ENCODE measurements at places on chromosomes 5 and 9. TPM values are rescaled to one million over a fixed set of nuclear protein-coding genes. Genes with fewer than 3 reads are reported as not detected.

TERT gene
- not detected for total RNA-seq

PTGES gene
- total RNA-seq, result 2.1 TPM

DNA sequence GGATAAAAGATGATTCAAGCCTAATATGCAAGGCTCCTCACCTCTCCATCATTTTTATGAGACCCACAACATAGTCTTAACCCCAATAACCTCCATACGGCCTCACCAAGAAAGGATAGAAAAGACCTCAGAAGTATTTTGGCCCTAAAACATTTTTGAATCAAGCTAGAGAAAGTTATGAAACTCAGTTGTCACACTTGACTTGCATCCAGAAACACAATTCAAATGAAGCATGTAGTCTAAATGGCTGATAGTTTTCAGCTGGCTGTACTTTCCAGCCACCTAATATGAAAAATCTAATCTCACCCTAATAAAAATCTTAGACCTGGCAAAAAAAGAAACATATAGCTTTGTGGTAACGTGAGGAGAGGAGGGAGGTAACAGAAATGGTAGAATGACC lies 116.1 kb downstream of the ARL15 start:
- no peaks in the 10 kb centered on the region for H3K4me1 ChIP-seq
- H3K27me3 ChIP-seq, result no peaks in the 10 kb centered on the region
- no peak overlapping the region for H3K27ac ChIP-seq
- no peak for DNase-seq
- H3K4me3 ChIP-seq, result no peak overlapping the region

DNA sequence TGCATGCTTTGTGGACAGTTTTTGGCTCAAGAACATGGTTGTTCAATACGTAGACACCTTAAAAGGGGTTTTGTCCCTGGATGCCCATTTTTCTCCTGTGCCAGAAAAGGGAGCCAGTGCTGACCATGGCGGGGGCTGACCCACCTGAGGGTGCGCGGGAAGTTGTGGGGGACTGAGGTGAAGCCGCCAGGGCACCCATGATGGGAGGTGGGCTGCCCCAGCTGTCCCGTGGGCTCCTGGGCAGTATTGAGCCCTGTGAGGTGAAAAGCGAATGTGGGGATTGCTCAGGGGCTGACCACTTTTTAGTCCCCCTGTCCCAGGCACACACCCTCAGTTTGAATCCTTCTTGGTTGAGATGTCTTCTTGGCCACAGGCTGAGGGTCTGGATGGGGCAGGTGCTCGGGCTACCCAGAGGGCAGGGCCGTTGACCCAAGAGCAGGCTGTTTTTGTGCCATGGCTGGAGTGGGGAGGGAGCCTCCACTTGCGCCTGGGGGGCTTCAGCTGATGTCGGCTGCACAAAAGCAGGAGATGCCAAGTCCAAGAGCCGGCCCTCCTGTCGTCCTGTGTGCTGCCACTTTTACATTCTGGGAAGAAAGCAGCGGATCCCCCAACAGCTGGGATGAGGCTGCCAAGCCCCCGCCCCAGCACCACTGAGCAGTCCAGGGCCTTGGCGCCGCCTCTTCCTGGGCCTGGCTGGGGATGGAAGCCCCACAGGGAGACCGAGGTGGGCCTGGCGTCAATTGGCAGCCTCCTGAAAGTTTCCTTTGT lies 120.1 kb downstream of the WNK2 start:
- no peaks in the 10 kb centered on the region for H3K36me3 ChIP-seq
- no peak overlapping the region for H3K27ac ChIP-seq
- H3K4me3 ChIP-seq, result no peak overlapping the region
- no peaks in the 10 kb centered on the region for H3K27me3 ChIP-seq

GRCh38 chr9:108325406-108325805 lies 530.4 kb downstream of the ACTL7B start:
- no peak overlapping the region for H3K4me3 ChIP-seq
- no peaks in the 10 kb centered on the region for H3K36me3 ChIP-seq
- H3K27me3 ChIP-seq, result no peaks in the 10 kb centered on the region
- H3K4me1 ChIP-seq, result no peaks in the 10 kb centered on the region

- H3K4me1 ChIP-seq, result peaks cover 6% of the 10 kb centered on the region
- no peaks in the 10 kb centered on the region for H3K27me3 ChIP-seq
- no peak overlapping the region for H3K27ac ChIP-seq
- no peak overlapping the region for H3K4me3 ChIP-seq
Observed at GRCh38 chr5:146796911-146797310, 81.6 kb downstream of the PPP2R2B start.

DNA sequence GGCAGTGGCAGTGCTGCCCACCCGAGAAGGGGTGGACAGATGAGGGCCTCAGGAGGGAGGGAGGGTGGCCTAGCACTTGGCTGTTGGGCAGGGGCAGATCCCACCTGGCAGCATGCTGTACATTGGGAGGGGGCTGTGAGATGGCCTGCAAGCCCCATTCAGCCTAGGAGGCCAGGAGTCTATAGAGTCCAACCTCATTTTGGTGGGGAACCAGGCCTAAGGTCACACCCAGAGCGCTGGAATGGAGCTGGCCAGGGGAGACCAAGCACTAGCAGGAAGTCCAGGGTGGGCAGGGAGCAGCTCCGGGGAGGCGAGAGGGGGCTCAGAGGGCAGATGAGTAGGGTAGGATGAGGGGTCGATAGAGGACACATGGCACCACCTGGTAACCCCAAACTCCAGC lies 22.9 kb downstream of the TRIM14 start:
- no peak overlapping the region for H3K4me3 ChIP-seq
- H3K27me3 ChIP-seq, result no peaks in the 10 kb centered on the region
- no peak overlapping the region for H3K27ac ChIP-seq
- no peaks in the 10 kb centered on the region for H3K4me1 ChIP-seq
- H3K36me3 ChIP-seq, result peaks cover 3% of the 10 kb centered on the region

DNA sequence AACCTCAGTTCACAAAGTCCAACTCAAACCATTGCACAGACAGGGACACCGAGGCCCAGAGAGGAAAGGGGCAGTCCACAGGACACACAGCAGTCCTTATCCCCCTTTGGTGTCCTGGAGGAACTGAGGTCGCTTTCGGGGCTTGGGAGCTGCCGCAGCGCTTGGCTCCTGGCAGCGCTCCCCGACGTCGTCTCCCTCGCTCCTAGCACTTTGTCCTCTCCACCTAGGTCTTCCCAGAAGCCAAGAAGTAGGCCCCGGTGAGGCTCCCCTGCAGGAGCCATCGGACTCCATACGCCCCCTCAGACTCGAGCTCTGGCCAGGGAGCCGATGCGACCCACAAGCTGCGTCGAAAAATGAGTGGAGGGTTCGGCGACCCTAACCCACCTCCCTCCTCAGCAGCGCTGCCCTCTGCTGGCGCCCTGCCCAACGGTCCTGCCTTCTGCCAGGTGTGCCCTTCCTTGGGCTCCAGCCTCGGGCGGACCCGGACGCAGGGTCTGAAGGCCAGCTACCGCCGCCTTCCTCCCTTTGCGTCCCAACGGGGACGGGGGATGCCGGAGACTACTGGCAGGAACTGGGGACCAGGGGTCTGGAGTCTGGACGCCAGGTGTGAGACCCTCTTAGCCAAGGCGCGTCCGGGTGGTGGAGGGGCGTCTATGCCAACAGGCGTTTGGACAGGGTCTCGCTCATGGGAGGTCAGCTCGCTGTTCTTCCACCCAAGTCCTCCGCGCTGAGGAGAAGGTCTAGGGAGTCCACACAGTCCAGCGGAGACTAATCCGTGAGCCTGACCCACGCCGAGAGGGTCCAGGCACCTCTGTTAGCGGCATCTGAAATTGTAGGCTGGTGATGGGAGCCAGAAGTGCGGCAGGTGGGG lies 2.1 kb upstream of the PRDM12 start:
- H3K27me3 ChIP-seq, result peaks cover 100% of the 10 kb centered on the region
- H3K27ac ChIP-seq, result no peak overlapping the region
- H3K4me1 ChIP-seq, result peaks cover 52% of the 10 kb centered on the region
- H3K36me3 ChIP-seq, result no peaks in the 10 kb centered on the region
- no peak overlapping the region for H3K4me3 ChIP-seq
- DNase-seq, result no peak

DNA sequence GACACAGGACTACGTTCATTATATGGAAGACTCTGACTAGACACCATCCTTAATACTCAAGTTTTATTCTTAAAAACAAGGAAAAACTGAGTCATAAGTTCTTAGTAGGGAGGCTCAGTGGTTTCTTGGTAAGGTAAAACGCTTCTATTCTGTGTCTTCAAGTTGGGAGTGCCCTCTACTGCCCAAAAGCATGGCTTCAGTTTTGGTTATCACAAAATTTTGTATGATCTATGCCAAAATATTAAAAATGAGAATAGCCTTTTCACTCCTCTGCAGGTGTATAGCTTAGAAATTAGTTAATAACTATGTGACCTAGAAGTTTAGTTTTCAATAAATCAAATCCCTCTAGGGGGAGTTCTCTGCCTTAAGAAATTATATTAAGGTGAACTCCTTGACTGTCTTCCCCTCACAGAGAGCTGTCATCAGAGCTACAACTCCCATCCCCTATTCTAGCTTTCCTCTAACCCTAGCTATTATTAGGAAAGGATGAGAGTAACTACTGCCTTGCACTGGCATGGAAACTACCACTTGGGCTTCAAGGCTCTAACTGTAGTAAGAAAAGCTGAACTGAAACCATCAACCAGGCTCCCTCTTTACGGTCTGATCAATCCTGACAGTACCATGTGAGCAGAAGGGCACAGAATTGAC lies 189.7 kb downstream of the GNAQ start:
- no peak overlapping the region for H3K4me3 ChIP-seq
- H3K27ac ChIP-seq, result no peak overlapping the region
- H3K27me3 ChIP-seq, result no peaks in the 10 kb centered on the region
- H3K36me3 ChIP-seq, result no peaks in the 10 kb centered on the region
